ENCODE measurements at places on chromosomes 5 and 9.

DNA sequence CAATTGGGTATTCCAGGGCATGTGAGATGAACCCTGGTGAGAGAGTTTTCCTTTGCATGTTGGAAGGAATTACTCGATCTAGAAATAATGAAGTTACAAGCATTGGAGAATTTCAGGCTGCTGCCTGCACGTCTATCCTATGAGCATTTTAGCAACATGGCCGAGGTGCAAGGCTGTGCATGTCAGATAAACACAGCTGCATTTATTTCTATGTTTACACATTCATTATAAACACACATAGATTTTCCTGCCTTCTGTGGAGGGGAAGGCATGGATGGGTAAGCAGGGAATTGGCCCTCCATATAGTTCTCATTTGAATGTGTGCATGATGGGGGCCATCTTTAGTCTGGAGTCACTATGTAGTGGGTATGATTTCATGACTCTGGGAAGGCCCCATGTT, 42.3 kb downstream of the AOPEP start:
- DNase-seq: no peak

DNA sequence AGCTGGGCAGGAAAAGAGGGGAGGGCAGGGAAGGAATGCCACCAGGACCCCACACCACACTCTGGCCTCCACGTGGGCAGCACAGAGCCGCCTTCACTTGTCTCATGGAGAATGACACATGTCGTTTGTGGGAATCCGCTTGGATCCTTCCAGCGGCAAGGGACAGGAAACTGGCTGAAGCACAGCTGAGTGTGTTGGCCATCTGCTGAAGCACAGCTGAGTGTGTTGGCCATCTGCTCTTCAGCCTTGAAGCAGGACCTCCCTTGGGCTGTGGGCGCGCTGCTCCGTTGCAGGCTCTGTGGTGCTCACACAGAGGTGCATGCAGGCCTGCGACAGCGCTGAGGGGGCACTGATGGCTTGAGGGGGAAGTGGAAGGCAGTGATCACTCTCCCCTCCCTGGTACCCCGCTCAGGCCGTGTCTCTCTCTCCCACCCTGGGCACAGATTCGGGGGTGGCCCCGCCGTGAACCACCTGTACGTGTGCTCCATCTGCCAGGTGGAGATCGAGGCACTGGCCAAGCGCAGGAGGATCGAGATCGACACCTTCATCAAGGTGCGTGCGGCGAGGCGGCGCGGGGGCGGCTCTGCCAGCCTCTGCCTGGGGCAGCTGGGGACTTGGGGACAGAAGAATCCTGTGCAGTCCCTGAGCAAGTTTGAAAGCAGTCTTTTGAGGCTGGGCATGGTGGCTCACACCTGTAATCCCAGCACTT, 40.6 kb downstream of the USP20 start:
- DNase-seq: no peak

GRCh38 chr9:6239048-6239461, 23.4 kb downstream of the IL33 start:
- no peak for DNase-seq

GRCh38 chr5:151315998-151316597, 12.5 kb upstream of the SLC36A3 start:
- peak; percentile 30 for DNase-seq

- DNase-seq: no peak
These were observed 13.6 kb downstream of the TICAM2 start for GRCh38 chr5:115588640-115589039.

DNA sequence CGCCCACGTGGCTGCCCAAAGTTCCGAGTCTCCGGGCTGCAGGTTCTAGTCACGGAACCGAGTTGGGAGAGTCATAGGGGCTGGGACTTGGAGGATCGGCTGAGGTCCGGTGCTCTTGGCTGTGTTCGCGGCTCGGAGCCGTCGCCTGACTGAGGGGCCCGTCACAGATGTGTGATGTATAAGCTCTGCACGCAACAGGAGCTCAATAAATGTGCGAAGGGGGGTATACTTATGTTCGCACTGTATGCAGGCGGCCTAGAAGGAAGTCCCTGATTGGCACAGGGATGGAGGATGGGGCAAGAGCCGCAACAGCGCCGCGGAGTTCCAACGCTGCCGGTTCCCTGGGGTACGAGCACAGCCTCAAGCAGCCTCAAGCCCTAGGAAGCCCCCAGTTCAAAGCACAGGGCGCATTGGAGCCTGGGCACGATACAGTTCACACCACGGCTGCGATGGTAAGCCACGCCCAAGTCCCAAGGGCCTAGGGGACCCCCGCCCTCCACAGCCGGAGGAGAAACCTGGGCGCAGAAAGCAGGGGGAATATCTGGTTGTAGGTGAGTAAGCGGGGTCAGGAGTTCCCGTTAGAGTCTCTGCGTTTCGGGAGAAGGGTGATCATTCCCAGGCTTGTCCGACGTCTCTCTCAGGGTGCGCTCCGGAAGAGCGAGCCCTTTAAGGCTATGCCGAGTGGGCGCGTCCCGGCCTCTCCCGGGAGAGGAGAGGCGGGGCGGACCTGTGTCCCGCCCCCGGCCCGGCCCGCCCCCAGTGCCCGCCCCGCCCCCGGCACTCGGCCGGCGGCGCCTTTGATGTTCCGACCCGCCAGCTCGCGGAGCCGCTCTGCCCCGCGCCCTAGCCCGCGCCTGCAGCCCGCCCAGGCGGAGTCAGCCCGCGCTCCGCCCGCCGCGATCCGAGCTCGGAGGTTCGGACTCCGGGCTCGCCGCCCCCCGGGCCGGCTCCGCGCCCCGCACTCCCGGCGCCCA, at the start of gene TCF7:
TCF7 (plus strand) TSS at position 780 of the 974 bp plus-strand sequence. CDS start 226 bp downstream, outside the sequence.
- DNase-seq: no peak
